Activated naive CD8-positive, alpha-beta T cell treated with anti-CD3 and anti-CD28 coated beads for 36 hours (primary cell): ENCODE measurements at places on chromosomes 1 and 21.

DNA sequence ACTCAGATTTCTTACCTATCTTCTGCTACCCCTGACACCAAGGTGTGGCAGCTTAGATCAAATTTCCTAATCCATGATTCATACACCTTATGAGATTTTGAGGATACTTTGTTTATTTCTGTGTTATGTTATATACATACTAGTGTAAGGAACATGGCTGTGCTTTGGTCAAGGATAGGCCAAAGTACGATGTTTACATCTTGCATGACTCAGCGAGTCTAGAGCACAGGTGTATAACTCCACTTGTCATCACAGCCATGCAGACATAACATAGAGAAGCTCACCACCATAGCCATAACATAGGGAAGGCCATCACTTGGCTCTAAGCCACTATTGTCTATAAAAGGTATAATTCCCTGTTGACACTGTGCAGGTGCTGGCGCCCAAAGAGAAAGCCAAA, 61.2 kb downstream of the GBP6 start:
- H3K27ac ChIP-seq = no peak overlapping the region
- no peaks in the 10 kb centered on the region for H3K4me1 ChIP-seq
- no peak for DNase-seq
- no peak overlapping the region for H3K4me3 ChIP-seq

DNA sequence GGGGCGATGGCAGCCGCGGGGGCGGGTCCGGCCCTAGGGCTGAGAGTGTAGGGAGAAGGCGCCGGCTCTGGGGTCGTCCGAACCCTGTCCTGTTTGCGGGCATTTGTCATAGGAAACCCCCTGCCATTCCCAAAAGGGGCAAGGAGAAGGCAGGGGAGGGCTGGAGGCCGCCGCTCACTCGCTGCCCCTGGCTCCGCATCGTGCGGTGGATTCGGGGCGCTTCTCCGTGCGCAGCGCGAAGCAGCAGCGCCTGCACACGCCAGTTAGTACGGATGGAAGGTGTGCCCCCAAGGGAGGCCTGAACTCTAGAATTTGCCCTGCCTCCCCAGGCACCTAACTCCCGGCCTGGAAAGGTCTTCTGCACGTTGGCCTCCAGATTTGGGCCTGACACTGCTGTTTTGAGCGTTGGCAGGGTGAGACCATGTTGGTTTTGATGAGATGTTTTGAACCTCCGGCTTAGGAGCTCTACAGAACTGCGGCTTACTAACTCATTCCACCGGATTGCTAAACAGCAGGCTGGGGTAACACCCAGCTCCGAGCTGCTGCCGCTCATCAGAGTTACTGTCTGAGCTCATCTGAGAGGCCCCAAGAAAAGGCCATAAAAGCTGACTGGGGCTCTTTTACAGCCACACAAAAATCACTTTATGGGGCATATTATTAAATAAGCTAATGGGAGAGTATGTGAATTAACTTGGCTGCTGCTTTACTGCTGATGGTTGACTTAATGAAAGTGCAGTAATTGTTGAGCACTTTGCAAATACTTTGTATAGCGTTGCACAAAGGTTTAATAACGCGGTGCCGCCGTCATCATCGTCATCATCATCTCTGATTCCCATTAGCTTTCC, 987 bp downstream of the GPR137B start:
- peaks cover 22% of the 10 kb centered on the region for H3K4me1 ChIP-seq
- H3K36me3 ChIP-seq = no peaks in the 10 kb centered on the region
- peak; percentile 30 for DNase-seq
- peak overlapping the region; percentile 62 for H3K27ac ChIP-seq
- H3K27me3 ChIP-seq = peaks cover 40% of the 10 kb centered on the region
- peak overlapping the region; percentile 85 for H3K4me3 ChIP-seq

- H3K36me3 ChIP-seq = no peaks in the 10 kb centered on the region
- no peak overlapping the region for H3K27ac ChIP-seq
- H3K4me3 ChIP-seq = no peak overlapping the region
- H3K27me3 ChIP-seq = peaks cover 24% of the 10 kb centered on the region
- H3K4me1 ChIP-seq = no peaks in the 10 kb centered on the region
These were observed 42.8 kb upstream of the SIM2 start for GRCh38 chr21:36656138-36656537.

DNA sequence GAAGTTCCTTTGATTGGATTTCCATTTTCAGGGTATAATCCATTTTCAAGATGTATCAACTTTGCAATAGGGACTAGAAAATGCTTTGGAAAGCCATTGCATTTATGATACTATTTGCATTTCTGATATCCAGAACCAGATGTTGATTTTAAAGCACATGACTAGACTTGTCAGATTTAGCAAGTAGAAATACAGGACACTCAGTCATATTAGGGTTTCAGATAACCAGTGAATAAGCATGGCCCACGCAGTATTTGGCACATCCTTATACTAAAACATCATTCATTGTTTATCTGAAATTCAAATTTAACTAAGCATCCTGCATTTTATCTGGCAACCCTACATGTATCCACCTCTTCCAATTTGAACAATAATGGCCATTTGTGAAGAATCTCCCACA, 113.3 kb upstream of the DPT start:
- H3K27me3 ChIP-seq = no peaks in the 10 kb centered on the region
- H3K36me3 ChIP-seq = no peaks in the 10 kb centered on the region
- H3K4me3 ChIP-seq = no peak overlapping the region
- H3K27ac ChIP-seq = no peak overlapping the region
- DNase-seq = no peak

- no peaks in the 10 kb centered on the region for H3K4me1 ChIP-seq
- no peaks in the 10 kb centered on the region for H3K36me3 ChIP-seq
- H3K27ac ChIP-seq = no peak overlapping the region
- DNase-seq = no peak
- no peak overlapping the region for H3K4me3 ChIP-seq
- no peaks in the 10 kb centered on the region for H3K27me3 ChIP-seq
These were observed 8.8 kb upstream of the MYOCOS start for GRCh38 chr1:171613282-171613681.

DNA sequence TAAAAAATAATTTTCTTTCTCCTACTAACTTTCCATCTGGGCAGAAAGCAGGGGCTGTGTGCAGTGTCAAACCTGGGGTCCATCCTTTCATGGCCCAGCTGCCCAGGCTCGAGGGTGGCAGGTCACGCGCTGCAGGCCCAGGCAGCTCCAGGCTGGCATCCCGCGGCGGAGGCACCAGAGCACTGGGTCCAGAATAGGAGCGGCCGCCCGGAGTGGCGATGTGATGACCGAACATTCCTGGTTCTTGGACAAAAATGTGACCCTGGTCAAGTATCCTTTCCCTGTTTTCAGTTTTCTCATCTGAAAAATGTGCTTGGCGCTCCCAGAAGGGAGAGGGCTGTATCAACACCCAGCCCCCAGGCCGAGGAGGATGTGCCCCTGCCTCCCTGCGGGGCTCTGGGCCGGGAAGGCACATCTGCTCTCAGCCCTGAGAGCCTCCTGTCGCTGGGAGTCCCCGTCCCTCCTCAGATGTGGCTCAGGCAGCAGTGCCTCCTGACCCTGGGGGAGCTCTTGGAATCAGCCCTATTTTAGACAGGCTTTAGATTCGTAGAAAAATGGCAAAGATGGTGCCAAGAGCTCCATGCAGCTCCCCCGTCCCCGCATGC, 29.3 kb downstream of the SLX9 start:
- H3K36me3 ChIP-seq = peaks cover 22% of the 10 kb centered on the region
- DNase-seq = no peak
- H3K4me3 ChIP-seq = no peak overlapping the region
- peaks cover 38% of the 10 kb centered on the region for H3K4me1 ChIP-seq
- H3K27ac ChIP-seq = peak overlapping the region; percentile 20

GRCh38 chr1:53704804-53705445, 34.0 kb downstream of the GLIS1 start:
- peaks cover 3% of the 10 kb centered on the region for H3K27me3 ChIP-seq
- H3K36me3 ChIP-seq = no peaks in the 10 kb centered on the region
- no peak overlapping the region for H3K4me3 ChIP-seq
- DNase-seq = no peak

DNA sequence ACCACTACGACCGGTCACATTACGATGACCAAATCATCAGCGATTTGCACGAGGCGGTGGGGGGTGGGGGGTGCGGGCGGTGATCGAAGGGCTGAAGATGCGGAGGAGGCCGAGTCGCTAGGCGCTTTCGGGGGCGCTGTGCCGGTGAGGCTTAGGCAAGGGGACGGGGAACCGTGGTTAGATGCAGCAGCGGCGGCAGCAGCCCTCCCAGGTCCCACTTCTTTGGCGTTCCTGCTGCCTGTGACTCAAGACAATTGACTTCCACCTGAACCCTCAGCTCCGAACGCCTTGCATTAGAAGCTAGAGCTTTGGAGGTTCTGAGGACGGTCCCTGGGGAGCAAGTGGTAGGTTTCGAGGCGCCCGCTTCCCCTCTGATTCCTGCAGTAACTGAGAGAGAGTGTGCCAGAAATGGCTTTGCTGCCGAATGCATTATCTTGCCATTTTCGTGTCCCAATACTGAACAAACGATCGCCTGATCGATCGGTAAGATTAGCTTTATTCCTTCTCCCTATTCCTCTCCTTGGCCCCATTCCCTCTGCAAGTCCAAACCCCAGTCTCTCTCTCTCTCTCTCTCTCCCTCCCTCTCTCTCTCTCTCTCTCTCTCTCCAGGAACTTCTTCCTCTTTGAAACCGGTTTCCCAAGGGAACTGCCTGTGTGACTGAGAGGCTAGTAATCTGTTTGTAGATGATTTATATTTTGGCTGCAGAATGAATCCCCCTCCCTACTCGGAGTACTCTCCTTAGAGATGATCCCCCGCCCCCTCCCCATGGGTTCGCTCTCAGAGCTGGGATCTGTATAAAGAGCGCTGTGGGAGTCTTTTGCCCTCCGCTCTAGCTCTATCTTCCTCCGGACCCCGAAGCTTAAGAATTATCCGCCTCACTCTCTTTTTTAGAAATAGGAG, 735 bp upstream of the BRINP3 start:
- DNase-seq = no peak
- H3K27me3 ChIP-seq = peaks cover 46% of the 10 kb centered on the region
- H3K4me3 ChIP-seq = peak overlapping the region; percentile 25
- peaks cover 6% of the 10 kb centered on the region for H3K4me1 ChIP-seq
- peaks cover 2% of the 10 kb centered on the region for H3K36me3 ChIP-seq
- H3K27ac ChIP-seq = no peak overlapping the region

- peaks cover 16% of the 10 kb centered on the region for H3K27me3 ChIP-seq
- H3K4me3 ChIP-seq = no peak overlapping the region
- H3K4me1 ChIP-seq = no peaks in the 10 kb centered on the region
These were observed 8.5 kb downstream of the SLC26A9 start for GRCh38 chr1:205934788-205935187.

DNA sequence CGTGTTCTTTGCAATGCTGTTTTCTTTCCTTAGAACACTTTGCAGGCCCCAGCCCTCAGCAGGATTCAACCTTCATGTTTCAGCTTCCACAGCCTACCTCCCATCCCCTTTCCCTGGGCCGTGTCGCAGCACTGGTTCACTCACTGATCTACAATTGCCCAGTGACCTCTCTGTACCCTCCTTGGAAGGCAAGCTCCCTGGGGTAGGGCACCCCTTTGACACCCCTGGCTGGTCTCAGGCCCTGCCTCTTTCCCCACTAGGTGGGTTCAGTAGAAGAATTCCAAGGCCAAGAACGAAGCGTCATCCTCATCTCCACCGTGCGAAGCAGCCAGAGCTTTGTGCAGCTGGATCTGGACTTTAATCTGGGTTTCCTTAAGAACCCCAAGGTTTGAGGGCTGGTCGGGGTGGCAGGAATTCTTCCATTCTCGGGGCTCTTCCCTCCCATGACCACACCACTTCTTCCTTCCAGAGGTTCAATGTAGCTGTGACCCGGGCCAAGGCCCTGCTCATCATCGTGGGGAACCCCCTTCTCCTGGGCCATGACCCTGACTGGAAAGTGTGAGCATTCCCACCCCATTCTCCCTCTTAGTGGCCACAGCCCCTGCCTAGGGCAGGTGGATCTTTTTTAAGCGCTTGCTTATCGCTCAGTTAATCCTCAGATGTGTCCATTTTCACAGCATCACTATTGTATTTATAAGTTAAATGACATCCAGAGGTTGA, 7.3 kb downstream of the RHOC start:
- H3K4me1 ChIP-seq = peaks cover 46% of the 10 kb centered on the region
- peaks cover 10% of the 10 kb centered on the region for H3K36me3 ChIP-seq
- DNase-seq = no peak
- H3K27ac ChIP-seq = peak overlapping the region; percentile 89

DNA sequence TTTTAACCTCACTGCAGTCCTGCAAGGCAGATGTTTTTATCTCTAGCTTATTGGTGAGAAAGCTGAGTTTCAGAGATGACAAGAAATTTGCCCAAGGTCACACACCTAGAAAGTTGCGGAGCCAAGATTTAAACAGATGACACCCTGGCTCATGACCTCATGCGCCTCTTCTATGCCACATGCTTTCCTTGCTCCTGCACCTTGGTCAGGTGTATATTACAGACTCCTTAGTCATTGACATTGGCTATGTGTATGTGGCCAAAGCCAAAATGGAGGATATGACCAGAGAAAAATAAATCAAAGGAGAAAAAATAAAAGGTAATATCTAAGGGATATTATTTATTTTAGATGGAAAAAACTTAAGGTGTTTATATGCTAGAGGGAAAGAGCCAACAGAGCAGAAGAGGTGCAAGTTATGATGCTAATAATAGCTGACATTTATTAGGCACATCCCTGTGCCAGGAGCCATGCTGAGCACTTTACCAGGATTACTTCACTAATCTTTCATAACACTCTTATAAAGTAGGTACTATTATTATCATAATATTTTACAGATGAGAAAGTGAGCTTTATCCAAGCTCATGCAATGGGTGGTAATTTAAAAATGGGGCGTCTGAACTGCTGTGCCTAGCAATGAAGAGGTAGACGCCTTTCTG, 13.8 kb upstream of the MYOC start:
- DNase-seq = no peak
- H3K4me3 ChIP-seq = no peak overlapping the region
- no peaks in the 10 kb centered on the region for H3K27me3 ChIP-seq

DNA sequence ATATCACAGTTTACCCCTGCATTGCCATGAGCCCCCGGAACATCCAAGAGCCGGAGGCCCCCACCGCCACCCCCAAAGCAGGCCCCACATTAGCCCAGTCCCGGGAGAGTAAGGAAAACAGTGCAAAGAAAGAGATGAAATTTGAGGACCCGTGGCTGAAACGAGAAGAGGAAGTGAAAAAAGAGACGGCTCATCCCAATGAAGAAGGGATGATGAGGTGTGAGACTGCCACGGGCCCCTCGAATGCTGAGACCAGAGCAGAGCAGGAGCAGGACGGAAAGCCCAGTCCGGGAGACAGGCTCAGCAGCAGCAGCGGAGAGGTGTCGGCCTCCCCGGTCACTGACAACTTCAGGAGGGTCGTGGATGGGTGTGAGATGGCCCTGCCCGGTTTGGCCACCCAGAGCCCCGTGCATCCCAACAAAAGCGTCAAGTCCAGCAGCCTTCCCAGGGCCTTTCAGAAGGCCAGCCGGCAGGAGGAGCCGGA, 532.4 kb downstream of the KIF26B start:
- H3K4me1 ChIP-seq = no peaks in the 10 kb centered on the region
- no peak overlapping the region for H3K27ac ChIP-seq
- H3K4me3 ChIP-seq = no peak overlapping the region
- H3K27me3 ChIP-seq = peaks cover 12% of the 10 kb centered on the region
- H3K36me3 ChIP-seq = no peaks in the 10 kb centered on the region
- DNase-seq = no peak
